ENCODE measurements at places on chromosomes 2 and 18.

- DNase-seq = no peak
These were observed 8.5 kb downstream of the UXS1 start for GRCh38 chr2:106185475-106186184.

- no peak for DNase-seq
These were observed 42.4 kb upstream of the RPE start for GRCh38 chr2:209960045-209960444.

- DNase-seq = no peak
These were observed 54.9 kb upstream of the ITPRID2 start for GRCh38 chr2:181836583-181836982.

DNA sequence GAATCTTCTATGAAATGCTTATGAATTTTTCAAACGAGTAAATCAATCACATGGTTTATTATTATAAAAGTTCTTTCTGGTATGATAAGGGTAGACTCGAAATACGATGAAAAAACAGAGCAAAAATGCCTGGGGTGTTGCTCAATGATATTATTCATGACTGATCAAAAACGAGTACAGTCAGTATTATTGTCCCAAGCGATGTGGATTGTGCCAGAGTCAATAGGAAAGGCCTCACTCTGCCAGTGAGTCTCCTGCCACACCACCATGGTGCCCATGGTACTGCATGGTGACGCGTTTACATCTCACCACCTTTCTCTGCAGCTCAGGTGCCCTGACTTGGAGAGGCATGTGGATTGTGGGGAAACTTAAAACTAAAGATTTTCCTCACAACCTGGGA lies 58.5 kb downstream of the KCTD1 start:
- DNase-seq = no peak

GRCh38 chr18:47930199-47930930 lies at the start of gene SMAD2:
Gene SMAD2, minus strand, starts transcription at chr18:47930659. Its CDS starts 33,903 bp downstream, at chr18:47896756.
- DNase-seq = peak; percentile 71

GRCh38 chr2:119730671-119731177 lies 29.0 kb upstream of the PTPN4 start:
- DNase-seq = no peak

- DNase-seq = no peak
These were observed 3.3 kb upstream of the HOXD11 start for GRCh38 chr2:176103742-176104315.

GRCh38 chr18:78246050-78246449 lies 733.6 kb upstream of the SALL3 start:
- no peak for DNase-seq

GRCh38 chr2:113181258-113182051 lies 7.7 kb downstream of the PSD4 start:
- no peak for DNase-seq

- no peak for DNase-seq
These were observed 165.8 kb upstream of the TCF4 start for GRCh38 chr18:55753643-55754263.

- peak; percentile 19 for DNase-seq
These were observed 188.7 kb downstream of the RND3 start for GRCh38 chr2:150298571-150299305.

GRCh38 chr2:58714238-58714637 lies 473.1 kb upstream of the FANCL start:
- no peak for DNase-seq
